ENCODE measurements at places on chromosomes 3 and 15. TPM values are rescaled to one million over a fixed set of nuclear protein-coding genes. Genes with fewer than 3 reads are reported as not detected.
A peak's percentile ranks its signal among the peaks of the same experiment; 100 is the strongest.

DNA sequence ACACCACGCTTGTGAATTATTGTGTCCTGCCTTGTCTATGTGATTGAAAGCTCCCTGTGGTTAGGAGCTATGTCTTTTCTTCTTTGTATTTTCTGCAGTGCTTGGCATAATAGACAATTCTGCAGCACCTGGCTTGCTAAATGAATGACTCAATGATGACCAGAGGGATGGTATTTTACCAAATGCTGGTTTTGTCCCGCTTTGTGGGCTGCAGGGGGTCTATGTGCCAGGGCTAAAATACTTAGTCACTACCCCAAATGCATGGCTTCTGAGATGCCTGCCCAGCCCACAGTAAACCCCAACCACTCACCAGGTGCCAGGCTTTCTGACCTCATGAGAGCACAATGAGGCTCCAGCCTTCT lies 50.9 kb downstream of the BOC start:
- no peak for DNase-seq

DNA sequence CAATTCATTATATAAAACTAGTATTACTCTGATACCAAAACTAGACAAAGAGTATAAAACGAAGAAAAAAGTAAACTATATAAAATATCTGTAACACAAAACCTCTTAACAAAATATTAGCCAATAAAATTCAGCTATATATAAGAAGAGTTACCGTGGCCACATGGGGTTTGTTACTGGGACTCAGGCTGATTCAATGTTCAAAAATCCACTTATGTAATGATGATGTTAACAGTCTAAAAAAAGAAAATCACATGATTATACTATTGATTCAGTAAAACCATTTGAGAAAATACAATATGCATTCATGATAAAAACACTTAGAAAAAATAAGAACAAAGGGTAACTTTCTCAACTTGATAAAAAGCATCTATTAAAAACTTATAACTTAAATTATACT lies 18.3 kb downstream of the P2RY1 start:
- no peak for DNase-seq

CALML4 gene
- 12.5 TPM for total RNA-seq

DNA sequence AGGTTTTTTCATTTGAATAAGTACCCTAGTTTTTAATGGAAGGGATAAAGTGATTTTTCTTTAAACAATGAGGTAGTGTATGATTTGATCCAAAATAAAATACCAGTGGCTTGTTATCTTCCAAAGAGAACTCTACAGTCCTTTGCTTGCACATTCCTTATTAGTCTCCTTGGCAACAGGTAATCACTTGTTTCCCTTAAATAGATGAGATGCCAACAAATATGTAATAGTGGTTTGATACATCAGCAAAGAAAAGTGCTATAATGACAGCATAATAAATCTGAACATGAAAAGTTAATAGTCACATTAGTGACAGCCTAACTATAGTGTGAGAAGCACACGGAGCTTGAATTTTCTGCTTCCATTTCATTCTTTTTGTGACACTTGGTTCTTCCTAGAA lies 360.2 kb downstream of the ZNF385D start:
- DNase-seq: no peak

- DNase-seq: no peak
Observed at GRCh38 chr15:36778531-36778930, 199.1 kb downstream of the CDIN1 start.

- DNase-seq: no peak
Observed at GRCh38 chr3:139555249-139555648, 15.7 kb upstream of the RBP1 start.

DNA sequence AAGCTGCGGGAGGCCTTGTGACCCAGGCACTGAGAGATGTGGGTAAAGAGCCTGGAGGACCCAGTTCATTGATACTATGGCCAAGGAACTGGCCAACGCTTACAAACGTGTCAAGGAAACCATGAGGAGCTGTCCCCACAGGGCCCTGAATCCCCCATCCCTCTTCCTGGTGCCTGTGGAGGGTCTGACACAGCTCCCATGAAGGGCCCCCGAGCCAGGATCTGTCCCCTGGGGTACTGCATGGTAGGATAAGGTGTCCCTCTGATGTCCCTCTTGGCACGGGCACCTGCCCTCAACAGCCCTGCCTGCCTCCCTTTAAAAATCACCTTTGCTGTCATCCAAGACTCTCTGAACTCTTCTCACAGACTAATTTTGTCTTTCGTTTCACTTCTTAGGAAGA lies 122.4 kb downstream of the ADCY5 start:
- no peak for DNase-seq

GRCh38 chr3:52432225-52432624 lies 12.7 kb downstream of the SEMA3G start:
- no peak for DNase-seq

GRCh38 chr15:41928637-41929620 lies 35.1 kb upstream of the SPTBN5 start:
- no peak for DNase-seq

- DNase-seq: peak; percentile 69
Observed at GRCh38 chr15:100926258-100926657, 7.1 kb downstream of the LRRK1 start.

DNA sequence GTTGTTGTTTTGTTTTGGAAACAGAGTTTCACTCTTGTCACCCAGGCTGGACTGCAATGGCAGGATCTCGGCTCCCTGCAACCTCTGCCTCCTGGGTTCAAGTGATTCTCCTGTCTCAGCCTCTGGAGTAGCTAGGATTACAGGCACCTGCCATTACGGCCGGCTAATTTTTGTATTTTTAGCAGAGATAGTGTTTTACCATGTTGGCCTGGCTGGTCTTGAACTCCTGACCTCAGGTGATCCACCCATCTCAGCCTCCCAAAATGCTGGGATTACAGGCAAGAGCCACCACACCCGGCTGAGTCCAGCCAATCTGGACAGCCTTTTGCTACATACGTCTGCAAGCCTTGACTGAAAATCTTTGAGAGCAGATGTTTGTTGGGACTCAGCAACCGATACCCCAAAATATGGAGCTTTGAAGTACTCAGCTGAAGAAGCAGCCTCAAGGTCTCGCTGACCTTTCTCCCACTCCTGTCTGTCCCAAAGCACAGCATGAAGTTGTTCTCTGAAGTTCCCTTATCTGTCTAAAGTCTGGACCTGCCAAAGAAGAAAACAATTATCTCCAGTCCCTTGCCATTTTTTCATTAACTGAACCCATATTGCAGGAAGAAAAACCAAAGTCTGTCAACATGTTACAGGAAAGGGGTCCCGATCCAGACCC lies 9.6 kb upstream of the NUP210 start:
- DNase-seq: no peak

GRCh38 chr3:26731843-26732242 lies 109.3 kb downstream of the LRRC3B start:
- no peak for DNase-seq

DNA sequence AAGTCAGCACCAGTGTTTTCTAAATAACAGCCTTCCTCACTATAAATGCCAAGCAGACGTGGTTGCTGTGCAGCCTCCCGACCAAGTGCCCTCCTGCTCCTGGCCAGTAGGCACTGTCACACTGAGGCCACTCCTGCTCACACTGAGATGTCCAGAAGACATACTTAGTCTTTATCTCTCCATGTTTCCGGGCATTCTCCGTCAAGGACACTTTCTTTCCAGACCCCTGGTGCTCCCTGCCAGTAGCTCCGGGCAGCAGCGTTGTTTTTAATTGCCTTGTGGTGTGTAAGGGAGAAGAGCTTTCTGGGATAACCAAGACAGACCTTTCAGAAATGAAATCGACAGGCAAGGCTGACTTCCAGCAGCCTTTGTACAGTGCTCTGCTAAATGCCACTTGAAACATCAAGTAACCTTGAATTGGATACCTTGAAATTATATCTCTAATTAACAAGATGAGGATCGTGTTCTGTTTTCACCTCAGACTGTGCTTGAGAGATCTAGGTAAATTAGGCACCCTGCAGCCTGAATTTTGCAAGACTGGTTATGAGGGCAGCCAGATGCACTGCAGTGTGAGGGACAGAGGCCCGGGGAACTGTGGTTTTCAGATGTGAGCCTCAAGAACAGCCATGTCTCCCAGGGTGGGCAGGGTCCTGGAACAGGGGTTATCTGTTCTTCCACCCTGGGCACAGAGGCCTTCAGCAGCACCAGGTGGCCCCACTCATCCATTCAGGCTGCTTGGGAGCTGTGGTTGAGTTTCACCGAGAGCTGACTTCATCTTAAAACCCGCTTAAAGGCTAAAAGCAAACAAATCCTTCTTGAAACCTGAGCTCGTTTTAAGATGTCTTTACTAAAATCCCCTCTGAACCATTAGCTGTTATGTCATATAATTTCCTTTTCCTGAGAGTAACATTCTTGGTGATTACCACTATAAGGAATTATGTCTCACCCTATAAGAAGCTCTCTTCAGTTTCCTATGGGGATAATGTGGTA lies 105.5 kb upstream of the IL12A start:
- no peak for DNase-seq

DNA sequence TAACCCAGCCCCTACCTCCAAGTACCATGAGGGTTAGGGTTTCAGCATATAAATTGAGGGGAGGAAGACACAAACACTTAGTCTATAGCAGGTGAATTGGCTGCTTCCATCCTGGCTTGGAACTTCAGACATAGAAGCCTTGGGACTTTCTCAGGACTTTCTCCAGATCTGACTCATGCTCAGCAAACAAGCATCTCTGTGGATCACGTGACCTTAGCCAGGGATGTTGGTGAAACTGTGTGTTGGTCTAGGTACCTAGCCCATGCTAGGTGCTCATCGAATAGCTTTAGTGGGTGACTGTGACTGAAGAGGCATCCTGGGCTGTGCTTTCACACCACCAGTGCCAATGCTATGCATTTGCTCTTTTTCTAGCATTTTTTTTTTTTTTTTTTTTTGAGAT lies 58.9 kb downstream of the CD47 start:
- no peak for DNase-seq

DNA sequence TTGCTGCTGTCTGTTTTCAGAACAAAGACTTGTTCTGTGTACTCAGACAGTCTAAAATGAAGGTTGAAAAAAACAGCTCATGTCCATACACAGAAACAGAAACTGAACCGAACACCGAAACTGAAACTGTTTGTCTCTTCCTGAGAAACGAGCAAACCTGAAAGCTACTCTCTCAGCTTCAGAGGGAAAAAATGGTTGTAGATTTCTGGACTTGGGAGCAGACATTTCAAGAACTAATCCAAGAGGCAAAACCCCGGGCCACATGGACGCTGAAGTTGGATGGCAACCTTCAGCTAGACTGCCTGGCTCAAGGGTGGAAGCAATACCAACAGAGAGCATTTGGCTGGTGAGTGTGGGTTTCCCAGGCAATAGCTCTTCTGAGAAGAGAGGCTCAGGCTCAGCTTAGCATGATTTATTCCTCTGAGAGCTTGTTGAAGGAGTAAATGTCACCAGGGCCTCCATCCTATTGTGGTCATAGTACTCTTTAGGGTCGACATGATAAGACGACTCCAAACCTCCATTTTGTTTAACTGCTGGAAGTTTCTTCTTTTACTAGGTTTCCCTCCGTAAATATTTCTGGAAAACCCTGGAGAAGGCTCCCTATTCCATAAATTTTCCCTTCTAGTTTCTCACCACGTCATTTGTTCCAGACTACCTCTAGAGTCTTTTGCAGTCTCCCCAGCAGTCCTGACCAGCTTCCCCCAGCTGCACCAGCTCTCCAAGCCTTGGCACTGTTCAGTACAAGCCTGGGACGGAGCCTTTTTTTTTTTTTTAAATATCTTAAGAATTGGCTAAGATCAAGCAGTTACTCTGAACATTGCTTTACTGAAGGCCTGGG lies at the start of gene RTP4:
Gene RTP4, plus strand, starts transcription at position 135 of the 838 bp plus-strand sequence. Its CDS starts 57 bp downstream, at position 192.
- DNase-seq: no peak

DNA sequence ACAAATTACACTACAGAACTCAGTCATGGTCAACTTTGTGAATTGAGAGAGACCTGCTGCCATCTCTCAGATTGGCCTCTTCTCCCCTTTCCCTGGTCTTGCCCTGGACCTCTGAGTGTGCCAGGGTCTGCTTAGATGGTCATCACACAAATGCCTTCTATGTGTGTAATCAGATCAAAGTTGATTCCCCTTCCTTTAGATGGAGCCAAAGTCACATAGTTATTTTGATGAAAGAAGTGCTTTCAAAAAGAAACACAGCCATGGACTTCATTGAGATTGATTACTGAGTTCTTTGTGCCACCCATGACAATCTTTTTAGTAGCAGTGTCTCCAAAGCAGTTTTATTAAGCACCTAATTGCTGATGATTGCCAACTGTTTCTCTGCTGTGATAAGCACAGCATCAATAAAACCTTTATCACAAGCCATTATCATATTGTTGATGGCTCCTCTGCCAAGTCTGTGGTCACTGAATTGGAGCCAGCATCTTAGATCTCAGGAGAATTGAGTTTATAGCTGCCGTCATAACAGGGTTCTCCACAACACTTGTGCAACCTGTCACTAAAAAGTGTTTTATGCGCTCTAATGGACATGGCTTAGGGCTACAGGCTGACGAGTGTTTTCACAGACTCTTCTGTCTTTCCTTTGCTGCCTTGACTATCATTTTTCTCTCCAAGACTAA lies 149.7 kb upstream of the NUDT16 start:
- DNase-seq: no peak

Data from H1 (cell line).